ENCODE measurements at places on chromosomes 5 and 9.

- no peak for DNase-seq
These were observed 49.1 kb downstream of the HOMER1 start for GRCh38 chr5:79464695-79465332.

GRCh38 chr5:5369051-5369605, 53.3 kb upstream of the ICE1 start:
- no peak for DNase-seq

DNA sequence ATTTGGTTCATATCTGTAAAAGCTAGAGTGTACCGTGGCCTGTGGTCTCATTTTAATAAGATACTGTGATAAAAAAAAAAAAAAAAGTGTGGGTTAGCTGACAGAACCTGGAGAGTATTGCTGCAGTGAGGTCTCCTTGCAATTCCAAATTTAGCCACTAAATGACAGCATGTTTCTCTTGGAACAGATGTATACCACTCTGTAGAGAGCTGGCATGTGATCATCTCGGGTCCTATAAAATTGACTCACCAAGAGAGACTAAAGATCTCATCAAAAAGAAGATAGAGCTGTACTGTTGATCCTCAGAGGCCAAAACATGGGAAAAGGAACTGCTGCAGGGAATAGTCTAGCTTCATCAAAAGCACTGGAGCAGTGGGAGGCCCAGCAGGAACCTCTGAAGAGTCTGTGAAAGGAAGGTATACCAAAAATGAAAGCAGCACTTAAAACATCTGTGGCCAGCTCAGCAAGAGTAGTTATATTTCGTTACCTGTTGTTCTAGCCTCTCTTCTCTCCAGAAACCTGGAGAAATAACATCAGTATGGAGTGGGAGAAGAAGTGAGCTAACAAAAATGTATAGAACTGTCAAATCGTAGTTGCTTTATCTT, 826.8 kb downstream of the EFNA5 start:
- no peak for DNase-seq

DNA sequence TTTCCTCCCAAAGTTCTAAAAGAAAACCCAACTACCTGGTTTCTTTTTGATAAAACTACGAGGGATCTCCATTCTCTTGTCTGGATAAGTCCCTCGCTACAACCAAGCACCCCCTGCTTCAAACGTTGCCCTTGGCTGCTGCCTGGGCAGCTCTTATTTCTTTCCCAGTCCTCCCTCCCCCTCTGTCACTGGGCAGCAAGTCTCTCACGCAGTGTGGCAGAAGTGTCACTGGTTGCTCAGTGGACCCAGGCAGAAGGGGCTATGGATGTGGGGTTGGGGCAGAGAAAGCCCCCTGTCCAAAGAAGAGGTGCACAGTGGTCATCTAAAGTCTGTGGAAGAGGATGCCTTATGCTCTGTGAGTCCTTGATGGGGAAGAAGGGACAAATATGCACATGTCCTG, 7.2 kb upstream of the SMIM32 start:
- DNase-seq = no peak

DNA sequence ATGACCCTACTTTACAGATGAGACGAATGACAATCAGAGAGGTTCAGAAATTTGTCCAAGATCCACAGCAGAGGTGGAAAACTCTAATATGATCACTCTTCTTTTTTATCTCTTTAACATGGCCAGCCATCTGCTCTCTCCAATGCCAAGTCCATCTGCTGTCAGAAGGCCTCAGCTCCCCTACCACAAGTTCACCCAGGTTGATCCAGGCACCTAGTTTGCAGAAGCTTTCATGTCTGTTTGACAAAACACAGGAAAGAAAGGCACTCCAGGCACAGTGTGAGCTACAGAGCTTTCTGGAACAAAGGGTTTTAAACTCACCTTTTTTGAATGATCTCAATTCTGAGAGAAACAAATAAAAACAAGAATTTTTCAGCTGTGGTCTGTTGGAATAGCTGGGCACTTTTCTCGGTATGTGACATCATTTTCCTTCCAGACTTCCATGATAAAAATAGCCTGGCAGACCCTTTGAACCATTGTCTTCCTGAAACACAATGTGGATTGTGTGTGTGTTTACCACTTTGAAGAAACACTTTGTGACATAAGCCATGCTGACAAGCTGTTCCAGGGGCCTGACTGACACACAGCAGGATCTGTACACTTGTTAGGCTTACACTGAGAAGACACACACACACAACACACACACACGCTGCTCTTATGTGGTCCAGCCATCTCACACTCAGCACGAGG, 214.3 kb downstream of the AGTPBP1 start:
- DNase-seq = no peak

GRCh38 chr5:81254886-81255559, 21.9 kb downstream of the CKMT2 start:
- no peak for DNase-seq

DNA sequence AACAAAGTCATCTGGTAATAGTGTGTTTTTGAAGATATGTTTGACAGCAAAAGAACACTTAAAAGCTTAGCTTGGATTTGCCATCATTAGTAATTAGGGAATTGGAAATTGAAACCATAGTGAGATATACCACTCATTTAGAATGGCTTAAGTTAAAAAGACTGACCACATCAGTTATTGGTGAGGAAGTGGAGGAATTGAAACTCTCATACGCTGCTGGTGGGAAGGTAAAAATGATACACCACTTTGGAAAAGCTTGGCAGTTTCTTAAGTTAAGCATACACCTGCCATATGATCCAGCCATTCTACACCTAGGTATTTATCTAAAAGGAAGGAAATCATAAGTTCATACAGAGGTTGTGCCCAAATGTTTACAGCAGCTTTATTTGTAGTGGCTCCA, 213.2 kb downstream of the TRIO start:
- no peak for DNase-seq

- peak; percentile 40 for DNase-seq
These were observed 1.5 kb downstream of the SMARCA2 start for GRCh38 chr9:2016408-2017330.

GRCh38 chr5:39570403-39571027, 145.7 kb upstream of the DAB2 start:
- DNase-seq = no peak

GRCh38 chr9:127336086-127336485, 60.9 kb upstream of the SLC2A8 start:
- no peak for DNase-seq

DNA sequence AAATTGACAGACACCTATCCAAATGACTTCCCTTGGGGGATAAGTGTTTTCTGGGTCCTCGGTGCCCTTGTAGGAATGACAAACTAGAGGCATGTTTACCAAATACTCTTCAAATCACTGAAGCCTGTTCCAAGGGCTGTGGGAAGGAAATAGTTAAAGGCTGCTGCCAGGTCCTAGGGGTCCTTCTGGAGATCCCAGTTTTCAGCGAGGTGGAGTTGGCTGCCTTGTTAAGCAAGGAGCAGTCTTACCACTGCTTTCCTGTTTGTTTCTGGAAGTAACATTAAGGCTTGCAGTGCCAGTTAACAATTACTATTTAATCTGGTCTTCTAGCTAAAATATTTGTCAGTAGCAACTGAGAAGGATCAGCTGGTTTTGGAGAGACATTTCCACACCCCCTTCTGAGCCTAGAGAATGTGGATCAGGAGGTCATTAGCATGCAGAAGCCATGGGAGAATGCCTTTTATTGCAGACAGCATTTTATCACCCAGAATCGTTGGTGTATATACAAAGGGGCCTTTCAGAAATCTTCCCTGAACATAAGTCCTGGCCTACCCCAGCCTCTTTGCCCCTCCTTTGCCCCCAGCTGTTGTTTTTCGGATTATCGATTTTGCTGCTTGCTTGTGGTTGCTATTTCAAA, 238.8 kb downstream of the DMAC1 start:
- DNase-seq = no peak

GRCh38 chr9:21883642-21884041, 81.2 kb downstream of the MTAP start:
- DNase-seq = no peak

DNA sequence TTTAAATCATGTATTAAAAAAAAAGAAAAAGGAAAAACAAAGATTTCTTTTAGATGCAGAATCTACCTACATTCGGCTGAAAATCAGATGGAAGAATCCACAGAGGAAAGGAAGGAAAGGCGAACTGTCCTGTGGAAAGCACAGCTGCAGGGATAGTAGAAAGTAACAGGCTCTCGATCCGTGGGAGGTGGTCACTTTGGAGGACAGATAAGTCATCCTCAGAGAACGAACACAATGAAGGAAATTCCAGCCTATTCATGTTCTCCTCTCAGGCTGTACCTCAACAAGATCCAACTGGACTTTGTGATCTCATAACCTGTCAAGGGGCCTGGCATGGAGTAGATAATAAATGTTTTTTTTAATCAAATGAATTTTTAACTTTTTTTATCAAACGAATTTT, 72.8 kb downstream of the NR6A1 start:
- DNase-seq = no peak

DNA sequence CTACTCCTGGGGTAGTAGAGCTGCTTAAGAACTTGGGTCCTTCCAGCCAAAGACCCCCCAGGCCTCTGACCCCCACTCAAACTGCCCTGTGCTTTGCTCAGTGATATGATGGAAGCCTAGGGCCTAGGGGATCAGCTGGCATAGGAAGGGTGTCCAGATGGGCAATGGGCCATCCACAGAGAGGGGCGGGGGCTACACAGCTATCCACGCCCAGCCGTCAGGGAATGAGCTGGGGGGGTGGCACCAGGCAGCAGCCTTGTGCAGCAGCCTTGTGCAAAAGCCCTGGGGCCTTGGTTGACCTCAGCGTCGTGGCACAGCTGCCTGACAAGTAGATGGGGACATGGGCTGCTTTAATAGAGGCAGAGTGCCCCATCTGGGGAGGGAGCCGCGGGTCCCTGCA, 43.2 kb downstream of the DAB2IP start:
- DNase-seq = no peak

DNA sequence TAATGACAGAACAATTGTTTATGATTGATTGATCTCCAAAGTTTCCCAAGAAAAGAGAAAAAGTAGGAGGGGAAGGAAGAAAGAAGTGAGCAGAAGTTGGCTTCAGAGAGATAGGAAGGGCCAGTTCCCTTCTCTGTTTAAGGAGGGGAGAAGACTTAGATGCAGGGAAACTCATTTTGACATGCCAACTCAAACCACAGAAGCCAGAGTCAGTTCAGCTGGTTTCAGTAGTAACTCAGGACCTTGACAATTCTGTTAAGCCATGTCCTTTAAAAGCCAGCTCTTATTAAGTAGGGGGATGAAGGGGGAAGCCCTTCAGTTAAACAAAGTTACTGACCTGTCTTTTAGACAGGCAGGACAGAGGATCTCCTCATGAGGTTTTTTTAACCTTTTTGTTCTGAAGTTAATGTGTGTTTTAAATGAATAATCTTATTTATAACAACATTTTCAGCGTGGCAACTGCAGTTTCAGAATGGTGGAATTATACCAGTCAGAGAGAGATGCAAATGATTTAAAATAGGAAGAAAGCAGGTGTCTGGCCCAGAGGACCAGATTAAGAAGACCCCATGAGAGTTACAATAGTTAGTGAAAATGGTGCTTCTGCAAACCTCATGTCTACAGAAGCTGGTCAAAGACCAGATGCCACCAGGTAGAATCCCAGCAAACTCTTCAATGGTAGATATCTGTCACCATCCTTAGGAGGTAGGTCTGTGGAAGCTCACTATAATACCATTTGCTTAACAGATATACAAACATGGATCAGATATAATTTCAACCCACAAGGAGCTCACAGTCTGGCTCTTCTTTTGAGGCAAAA, 29.3 kb upstream of the ABL1 start:
- no peak for DNase-seq

- no peak for DNase-seq
These were observed 9.0 kb upstream of the PRR7 start for GRCh38 chr5:177437623-177438022.

- no peak for DNase-seq
These were observed 362.1 kb upstream of the RFX3 start for GRCh38 chr9:3887786-3888496.

DNA sequence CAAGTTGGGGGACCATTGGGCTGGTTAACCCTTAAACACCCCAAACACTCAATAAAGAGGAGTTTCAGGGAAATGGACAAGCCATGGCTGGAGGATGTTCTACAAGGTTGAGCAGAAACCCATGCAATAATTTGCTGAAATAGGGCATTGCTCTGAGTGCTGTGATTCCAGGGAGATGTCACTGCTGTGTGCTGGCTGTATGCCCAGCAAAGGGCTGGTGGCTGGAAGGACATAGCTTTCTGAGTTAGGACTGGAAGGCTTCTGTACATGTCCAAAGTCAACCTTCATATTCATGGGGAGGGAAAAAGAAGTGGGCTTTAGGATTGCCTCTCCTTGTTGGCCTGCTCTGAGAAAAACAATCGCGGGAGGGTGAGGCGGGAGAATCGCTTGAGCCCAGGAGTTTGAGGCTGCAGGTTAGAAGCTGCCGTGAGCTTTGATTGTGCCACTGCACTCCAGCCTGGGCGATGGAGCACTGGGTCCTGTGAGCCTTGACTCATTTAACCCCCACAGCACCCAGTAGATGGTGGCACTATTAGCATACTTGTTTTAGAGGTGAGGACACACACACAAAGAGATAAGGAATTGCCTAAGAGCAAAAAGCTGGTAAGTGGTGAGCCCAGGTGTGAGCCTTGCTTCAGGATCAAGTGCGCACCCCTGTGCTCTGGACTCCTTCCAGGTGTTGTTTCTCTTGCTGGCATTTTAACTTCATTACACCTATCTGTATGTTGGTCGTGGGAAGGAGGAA, 20.4 kb downstream of the IL12B start:
- DNase-seq = no peak

DNA sequence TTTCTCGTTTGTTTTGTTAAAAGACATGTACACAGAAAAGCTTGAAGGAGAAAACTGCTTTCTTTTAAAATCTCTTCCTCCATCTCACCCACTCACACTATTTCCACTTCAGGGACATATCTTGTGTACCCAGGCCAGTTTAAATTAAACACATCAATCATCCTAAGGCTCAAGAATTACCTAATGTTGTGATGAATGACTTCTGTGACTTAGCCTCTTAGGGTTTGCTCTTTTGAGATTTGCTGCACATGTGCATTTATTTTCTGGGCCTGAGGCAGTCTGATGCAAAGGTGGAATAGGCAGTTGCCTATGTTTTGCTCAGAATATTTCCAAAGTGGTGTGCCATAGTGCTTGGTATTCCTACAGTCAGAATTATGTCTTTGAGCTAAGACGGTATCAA, 439.9 kb upstream of the CHD1 start:
- no peak for DNase-seq

GRCh38 chr5:75536147-75536546, 24.5 kb downstream of the POLK start:
- DNase-seq = no peak

GRCh38 chr5:1873243-1873959, 9.3 kb downstream of the IRX4 start:
- no peak for DNase-seq
